ENCODE measurements at places on chromosomes 7 and 10.

DNA sequence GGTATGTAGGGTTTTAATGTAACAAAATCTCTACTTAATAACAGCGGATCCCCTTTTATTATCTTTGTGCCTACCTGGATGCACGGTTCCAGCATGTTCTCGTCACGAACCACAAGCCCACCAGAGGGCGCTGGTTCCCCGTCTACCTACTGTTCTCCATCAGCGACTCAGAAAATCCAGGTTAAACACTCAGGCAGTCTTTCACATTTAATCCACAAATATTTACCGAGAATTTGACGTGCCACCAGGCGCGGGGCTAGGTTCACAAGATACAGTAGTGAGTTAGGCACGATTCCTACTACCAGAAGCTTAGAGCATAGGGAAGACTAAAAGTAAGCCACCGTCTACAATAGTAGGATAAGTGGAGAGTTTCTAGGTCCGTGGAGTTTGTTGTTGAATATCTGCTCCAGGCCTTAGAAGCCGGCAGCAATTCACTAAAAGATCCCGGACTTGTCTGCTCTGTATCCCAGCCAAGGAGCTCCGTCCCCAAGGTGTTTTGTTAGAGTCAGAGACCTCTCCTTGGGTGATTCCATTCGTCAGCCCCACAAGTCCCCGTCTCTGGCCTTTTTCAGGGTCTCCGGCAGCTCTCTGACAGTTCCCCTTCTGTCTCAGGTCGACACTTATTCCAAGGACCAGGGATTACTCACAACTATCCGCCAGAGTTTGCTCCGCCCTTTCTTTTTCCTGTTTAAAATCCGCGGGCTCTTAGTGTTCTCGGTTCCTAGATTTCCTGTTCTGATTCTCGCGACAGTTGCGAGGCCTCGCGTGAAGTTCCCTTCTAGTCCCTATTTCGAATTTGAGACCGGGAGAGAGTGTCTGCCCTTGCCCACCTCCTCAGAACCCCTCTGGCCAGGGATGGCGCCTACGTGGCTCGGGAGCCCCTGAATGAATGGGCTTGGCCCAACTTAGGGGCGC is 1.5 kb upstream of the KAZALD1 start:
- DNase-seq: peak; percentile 98

- DNase-seq: no peak
Measured at GRCh38 chr10:117818721-117819120, 228.0 kb downstream of the RAB11FIP2 start.

GRCh38 chr10:69065406-69066361 is 22.2 kb upstream of the SRGN start:
- DNase-seq: peak; percentile 79

DNA sequence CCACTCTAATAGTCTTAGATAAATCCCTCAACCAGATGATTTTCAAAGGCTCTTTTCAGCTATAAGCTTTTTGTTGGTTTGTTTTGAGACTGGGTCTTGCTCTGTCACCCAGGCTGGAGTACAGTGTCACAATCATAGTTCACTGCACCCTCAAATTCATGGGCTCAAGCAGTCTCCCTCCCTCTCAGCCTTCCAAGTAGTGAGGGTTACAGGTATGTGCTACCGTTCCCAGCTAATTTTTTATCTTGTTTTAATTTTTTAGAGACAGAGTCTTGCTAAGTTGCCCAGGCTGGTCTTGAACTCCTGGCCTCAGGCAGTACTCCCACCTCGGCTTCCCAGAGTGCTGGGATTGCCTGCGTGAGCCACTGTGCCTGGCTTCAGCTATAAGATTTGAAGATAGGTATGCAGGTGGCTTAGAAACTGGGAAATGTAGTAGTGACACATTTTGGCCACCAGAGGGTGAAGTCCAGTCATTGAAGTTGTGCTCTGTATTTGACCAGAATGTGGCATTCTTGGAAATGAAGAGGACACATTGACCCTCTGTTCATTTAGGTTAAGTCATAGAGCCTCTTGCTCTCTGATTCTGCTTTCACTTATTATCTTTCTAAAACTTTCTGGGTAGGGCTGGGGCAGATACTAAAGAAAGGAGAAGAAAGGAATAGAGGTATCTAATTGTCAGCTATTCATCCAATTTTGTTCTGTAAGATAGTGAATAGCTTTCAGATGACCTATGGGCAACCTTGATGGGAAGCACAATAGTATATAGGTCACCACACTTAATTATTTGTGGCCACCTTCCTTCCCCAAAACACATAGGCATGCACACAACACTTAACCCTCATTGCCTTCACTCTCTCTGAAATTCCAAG is 36.0 kb downstream of the R3HCC1L start:
- DNase-seq: no peak

GRCh38 chr10:133010095-133010842 is 67.9 kb upstream of the CFAP46 start:
- no peak for DNase-seq

Measured in osteoblast (primary cell).